ENCODE measurements at places on chromosomes 1 and 21. TPM values are rescaled to one million over a fixed set of nuclear protein-coding genes. Genes with fewer than 3 reads are reported as not detected.

HAPLN2 gene
- total RNA-seq, result not detected

TEX38 gene
- not detected for total RNA-seq

DNA sequence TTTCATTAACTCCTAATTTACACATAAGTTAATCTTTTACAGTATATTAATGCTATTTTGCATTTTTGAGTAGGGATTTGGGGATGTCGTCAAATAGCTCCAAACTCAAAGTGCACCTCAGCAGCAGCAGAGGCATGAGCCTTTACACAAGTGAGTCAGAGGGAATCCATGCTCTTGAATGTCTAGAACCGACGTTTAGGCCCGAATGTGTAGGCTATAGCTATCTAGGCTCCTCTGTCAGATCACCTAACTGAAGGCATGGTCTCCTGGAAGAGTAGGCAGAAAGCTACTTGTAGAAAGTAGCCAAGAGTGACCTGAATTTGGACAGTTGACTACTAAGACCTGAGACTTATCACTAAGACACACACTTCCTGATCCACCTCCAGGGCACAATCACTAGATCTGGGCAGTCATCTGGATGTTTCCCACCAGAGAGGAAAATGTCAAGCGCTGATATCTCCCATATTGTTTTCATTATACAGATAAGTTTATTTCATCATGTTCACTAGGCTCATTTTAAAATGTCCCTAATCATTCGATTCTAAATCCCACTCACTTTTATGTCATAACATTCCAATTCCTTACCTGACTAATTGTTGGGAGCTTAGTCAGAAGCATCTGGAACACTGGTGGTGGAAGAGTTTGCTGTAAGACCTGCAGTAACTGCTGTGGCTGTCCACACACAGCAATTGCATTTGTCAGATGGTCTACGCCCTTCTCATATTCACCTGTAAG, 15.3 kb downstream of the TOMM20 start:
- DNase-seq, result no peak

DNA sequence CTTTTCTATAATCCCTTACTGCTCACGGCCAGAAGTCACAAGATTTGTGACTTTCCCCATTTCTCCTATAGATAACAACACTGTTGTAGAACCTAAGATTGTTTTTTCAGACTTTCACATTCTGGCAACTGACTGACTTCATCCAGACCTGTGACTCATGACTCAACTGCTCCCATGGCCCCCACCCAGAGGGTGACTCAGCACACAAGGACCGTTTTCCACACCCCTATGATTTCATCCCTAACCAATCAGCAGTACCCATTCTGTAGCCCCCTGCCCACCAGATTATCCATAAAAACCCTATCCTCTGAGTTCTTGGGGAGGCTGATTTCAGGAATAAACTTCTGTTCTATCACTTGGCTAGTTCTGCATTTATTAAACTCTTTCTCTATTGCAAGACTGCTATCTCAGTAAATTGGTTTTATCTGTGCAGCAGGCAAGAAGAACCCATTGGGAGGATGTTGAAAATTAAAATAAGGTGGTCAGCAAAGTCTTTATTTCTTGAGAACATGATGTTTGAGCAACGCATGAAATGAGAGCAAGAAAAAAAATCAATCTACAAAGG, 79.7 kb downstream of the NGF start:
- DNase-seq, result peak; percentile 80

DNA sequence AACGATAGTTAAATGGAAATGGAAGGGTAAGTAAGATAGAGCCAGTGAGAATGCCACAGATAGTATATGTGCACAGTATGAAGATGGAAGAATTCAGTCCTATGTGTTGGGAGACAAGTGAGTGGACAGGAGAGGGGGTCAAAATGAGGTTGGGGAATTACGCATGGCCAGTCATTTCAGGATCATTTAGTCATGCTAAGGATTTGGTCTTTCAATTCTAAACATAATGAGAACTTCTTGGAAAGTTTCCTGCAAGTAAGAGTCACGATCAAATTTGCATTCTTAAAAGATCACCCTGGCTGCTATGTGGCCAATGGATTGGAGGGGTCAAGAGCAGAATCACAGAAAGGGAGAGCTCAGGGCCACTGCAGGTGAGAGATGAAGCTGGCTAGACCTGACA, 64.0 kb upstream of the KCNK2 start:
- DNase-seq, result peak; percentile 63

GRCh38 chr1:223531742-223532341, 133.7 kb downstream of the CAPN8 start:
- peak; percentile 29 for DNase-seq
